NCI-H1092 treated with DMSO at 0.1 percent for 48 hours (cell line): ENCODE measurements at places on chromosomes 7 and 10.

- no peak for DNase-seq
Measured at GRCh38 chr10:69043931-69044531, 43.9 kb upstream of the SRGN start.

DNA sequence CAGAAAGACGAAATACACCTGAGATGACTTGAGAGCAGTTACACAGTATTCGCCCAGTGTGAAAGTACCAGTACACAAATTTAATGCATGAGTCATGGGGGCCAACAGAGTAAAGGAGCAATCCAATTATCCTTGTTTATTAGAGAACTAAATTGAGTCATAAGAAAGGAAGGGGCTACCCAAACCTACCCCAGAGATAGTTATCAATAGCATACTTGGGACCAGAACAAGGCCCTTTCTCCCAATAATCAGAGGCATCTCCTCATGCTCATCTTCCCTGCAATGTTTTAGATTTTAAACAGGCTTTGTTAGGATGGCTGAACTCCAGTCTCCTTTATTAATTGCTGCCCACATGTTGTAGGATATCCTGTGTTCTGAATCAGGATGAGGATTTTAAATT lies 239.7 kb upstream of the LRGUK start:
- DNase-seq = no peak

DNA sequence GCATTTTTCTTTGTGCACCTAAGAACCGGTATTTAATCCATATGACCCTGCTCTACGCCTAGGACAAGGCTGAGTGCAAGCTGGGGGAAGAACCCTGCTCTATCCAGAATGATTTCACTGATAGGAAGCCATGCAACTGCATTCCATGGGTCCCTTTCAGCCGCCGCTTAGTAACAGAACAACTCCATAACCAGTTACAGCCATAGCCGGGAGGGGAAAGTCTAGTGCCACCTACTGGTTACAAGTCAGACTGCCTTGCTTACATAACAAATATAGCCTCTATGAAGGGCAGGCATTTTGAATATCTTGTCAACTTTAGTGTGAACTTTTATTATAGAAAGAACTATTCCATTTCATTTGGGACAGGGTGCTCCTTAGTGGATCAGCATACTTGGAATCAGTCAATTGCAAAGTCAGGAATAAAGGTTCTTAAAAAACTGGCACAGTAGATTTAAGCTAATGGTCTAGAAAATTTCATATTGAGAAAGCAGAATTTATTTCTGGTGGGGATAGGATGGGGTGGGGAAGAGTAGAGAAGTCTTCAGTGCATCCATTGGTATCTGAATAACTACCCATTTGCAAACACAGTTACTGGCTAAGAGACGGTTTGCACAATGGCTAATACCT lies 521.7 kb downstream of the ADRA2A start:
- peak; percentile 5 for DNase-seq

- no peak for DNase-seq
Measured at GRCh38 chr7:142445019-142445686, 187.3 kb upstream of the PRSS58 start.

- DNase-seq = no peak
Measured at GRCh38 chr7:131653418-131654248, 97.2 kb upstream of the PODXL start.

DNA sequence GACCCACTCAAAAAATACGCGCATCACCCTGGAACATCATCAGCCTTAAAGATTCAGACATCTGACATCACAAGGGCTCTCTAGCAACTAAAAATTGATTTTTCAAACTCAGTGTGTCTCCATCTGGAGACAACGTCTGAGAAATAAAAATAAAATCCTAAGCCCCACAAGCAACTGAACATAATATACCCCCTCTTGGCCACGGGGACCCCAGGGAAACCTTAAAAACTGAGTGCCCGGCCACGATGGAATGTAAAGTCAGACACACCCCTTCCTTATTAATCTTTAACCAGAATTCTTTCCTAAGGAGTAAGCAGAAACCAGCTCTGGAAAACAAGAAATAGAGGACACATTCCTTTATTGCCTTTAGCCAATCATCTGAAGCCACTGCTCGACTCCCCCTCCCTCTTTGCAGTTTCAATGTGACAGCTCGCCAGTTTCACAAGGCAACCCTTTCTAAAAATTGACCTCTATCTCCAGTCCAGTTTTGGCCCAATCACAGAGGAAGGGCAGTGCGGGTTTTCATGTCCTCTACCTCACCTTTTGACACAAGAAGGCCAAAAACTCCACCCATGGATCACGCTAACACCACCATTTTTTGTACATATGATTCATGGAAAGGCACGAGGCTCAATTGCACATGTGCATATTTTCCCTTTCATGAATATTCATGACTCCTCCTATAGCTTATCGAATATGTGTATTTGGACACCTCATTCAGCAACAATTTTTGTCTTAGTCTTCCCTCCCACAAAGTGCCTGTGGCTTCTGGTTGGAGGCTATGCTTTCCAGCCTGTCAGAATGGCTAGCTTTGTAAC lies 24.2 kb downstream of the IFIT3 start:
- DNase-seq = no peak

DNA sequence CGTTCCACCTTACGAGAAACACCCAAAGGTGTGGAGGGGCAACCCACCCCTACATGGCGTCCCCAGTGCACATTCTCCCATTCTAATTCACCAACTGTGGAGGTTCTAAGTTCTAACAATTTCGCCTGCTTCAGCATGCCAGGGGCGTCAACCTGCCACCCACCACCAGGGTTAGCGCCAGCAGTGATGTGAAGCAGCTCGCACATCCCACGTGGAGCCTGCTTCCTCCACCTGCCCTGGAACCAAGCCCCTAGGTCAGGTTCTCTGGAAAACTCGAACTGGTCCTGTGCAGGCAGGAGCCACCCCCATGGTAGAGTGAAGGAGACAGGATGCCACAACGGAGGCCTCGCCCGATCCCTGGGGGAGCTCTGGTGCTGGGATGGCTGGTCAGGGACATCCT lies 33.3 kb upstream of the FXYD4 start:
- no peak for DNase-seq

- no peak for DNase-seq
Measured at GRCh38 chr7:20320786-20321185, 9.9 kb upstream of the ITGB8 start.

DNA sequence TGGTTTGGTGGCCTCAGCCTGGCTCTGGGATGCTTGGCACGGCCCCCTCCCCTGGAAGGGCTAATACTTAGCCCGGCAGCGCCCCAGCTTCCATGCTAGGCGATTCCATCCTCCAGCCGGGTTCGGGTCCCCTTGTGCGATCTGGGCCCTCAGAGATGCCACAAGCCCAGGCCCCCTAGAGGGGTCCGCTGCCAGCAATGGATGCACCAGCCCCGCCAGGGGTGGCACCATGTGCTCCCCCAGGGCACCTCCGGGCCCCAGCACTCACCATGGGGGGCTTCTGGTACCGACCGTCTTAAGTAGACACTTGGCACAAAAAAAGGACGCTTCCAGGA lies 125.7 kb upstream of the KCTD7 start:
- no peak for DNase-seq

DNA sequence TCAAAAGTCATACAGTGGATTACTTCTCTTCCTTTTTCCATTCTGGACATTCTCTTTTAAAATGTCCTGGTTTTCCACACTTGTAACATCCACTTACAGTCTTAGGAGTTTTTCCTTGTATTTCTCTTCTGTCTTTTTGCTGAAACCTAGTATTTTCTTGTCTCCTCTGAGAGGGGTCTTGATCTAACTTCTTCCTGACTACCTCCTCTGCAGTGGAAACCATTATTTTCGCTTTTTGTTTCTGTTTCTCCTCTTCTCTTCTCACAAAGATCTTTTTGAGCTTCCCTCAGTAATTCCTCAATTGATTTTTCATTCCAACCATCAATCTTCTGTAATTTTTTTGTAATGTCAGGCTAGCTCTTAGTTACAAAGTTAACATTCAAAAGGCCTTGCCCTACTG lies 23.7 kb upstream of the ELOVL3 start:
- no peak for DNase-seq

DNA sequence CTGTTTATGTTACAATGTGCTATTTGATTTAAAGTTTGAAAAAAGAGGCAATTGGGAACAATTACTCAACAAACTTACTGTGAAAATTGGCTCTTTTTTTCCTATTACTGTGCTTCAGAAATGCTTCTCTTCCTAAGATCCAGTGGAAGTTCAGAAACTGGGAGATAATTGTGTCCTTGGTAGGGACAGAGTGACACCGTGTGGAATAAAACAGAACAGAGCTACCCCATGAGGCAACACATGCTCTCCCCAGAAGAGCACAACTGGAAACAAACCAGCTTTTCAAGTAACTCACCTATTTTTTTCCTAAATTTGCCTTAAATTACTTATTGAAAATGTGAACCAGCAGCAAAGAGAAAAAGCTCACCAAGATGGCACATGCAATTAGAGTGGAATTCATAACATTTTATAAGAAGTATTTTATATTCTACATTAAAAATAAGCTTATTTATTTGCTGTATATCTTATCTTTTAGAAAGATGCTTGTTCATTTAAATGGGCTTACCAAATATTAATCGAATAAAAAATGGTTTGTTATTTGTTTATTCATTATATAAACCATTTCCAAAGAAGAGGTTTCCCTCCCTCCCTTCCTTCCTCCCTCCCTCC lies 346.1 kb upstream of the ANKRD30A start:
- DNase-seq = peak; percentile 44
